ENCODE measurements at places on chromosomes 5 and 9.

- no peak for DNase-seq
- no peak overlapping the region for H3K4me3 ChIP-seq
- H3K4me1 ChIP-seq: no peaks in the 10 kb centered on the region
- no peaks in the 10 kb centered on the region for H3K36me3 ChIP-seq
- H3K27me3 ChIP-seq: no peaks in the 10 kb centered on the region
Measured at GRCh38 chr5:65332591-65332990, 149.1 kb downstream of the ADAMTS6 start.

DNA sequence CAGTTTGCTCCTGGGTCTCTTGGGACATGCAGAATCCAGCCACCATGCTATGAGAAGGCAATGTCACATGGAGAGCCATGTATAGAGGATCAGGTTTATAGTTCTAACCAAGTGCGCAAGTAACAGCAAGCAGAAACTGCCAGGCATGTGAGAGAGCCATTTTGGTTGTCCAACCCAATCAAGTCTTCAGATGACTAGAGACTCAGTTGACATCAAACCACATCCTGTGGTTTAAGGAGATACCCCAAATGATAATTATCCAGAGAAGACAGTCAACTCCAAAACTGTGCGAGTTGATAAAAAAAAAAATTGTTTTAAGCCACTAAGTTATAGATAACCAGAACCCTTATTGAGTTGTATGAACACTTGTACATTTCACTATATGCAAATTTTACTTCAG, 40.2 kb downstream of the TMEM232 start:
- H3K27me3 ChIP-seq: no peaks in the 10 kb centered on the region
- H3K27ac ChIP-seq: no peak overlapping the region
- H3K36me3 ChIP-seq: no peaks in the 10 kb centered on the region
- no peak overlapping the region for H3K4me3 ChIP-seq

DNA sequence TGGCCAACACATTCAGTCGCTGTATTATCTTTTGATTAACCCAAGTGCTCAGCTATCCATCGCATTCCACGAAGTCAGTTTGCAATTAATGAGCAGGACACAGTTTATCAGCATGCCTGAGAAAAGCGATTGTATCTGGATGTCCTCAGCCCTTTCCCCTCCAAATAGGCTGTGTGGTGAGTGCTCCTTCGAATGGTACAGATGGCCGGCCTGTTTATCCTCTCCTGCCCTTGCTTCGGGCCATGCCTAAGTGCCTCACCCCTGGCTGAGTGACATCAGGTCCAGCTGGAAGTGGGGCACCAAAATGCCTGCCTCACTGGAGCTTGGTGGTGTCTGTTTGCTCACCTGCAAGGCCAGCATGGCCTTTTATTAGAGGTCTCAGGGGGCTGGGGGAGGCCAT, 317.3 kb downstream of the GADD45G start:
- H3K4me3 ChIP-seq: no peak overlapping the region
- no peaks in the 10 kb centered on the region for H3K36me3 ChIP-seq
- no peak for DNase-seq
- peaks cover 2% of the 10 kb centered on the region for H3K4me1 ChIP-seq

GRCh38 chr9:132242621-132243155, 80.8 kb downstream of the NTNG2 start:
- peak overlapping the region; percentile 30 for H3K4me3 ChIP-seq
- no peaks in the 10 kb centered on the region for H3K36me3 ChIP-seq
- no peak overlapping the region for H3K27ac ChIP-seq
- H3K4me1 ChIP-seq: no peaks in the 10 kb centered on the region
- peaks cover 14% of the 10 kb centered on the region for H3K27me3 ChIP-seq
- no peak for DNase-seq

- no peak for DNase-seq
- H3K4me3 ChIP-seq: no peak overlapping the region
- no peaks in the 10 kb centered on the region for H3K36me3 ChIP-seq
- H3K27me3 ChIP-seq: no peaks in the 10 kb centered on the region
Measured at GRCh38 chr5:54753034-54753433, 232.4 kb downstream of the ESM1 start.

GRCh38 chr5:52342361-52342760, 445.4 kb upstream of the ITGA1 start:
- no peaks in the 10 kb centered on the region for H3K4me1 ChIP-seq
- DNase-seq: peak; percentile 44
- no peaks in the 10 kb centered on the region for H3K27me3 ChIP-seq
- no peaks in the 10 kb centered on the region for H3K36me3 ChIP-seq

- H3K27me3 ChIP-seq: no peaks in the 10 kb centered on the region
- peak overlapping the region; percentile 98 for H3K27ac ChIP-seq
- H3K4me1 ChIP-seq: peaks cover 11% of the 10 kb centered on the region
- H3K4me3 ChIP-seq: peak overlapping the region; percentile 91
- no peaks in the 10 kb centered on the region for H3K36me3 ChIP-seq
- DNase-seq: peak; percentile 20
Measured at GRCh38 chr9:35162605-35163315, 951 bp downstream of the UNC13B start.

- H3K27ac ChIP-seq: peak overlapping the region; percentile 13
- no peaks in the 10 kb centered on the region for H3K27me3 ChIP-seq
- H3K4me1 ChIP-seq: peaks cover 38% of the 10 kb centered on the region
- no peaks in the 10 kb centered on the region for H3K36me3 ChIP-seq
- no peak for DNase-seq
Measured at GRCh38 chr9:130450344-130451003, 5.7 kb downstream of the ASS1 start.

DNA sequence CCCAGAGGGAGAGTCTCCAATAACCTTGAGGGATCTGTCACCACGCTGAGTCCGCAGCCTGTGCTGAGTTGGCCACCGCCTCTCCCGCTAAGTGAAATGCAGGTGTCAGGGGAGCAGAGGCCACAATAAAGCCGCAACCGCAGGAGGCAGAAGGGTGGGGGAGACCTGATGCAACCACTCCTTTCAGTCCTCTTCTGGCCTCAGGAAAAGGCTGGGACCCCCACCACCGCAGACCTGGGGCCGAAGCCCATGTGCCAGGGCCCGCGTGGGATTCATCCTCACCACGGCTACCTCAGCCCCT, 576 bp downstream of the MAP1B start:
- H3K27ac ChIP-seq: no peak overlapping the region
- H3K27me3 ChIP-seq: peaks cover 3% of the 10 kb centered on the region
- H3K4me1 ChIP-seq: peaks cover 11% of the 10 kb centered on the region
- no peaks in the 10 kb centered on the region for H3K36me3 ChIP-seq
- H3K4me3 ChIP-seq: peak overlapping the region; percentile 55

DNA sequence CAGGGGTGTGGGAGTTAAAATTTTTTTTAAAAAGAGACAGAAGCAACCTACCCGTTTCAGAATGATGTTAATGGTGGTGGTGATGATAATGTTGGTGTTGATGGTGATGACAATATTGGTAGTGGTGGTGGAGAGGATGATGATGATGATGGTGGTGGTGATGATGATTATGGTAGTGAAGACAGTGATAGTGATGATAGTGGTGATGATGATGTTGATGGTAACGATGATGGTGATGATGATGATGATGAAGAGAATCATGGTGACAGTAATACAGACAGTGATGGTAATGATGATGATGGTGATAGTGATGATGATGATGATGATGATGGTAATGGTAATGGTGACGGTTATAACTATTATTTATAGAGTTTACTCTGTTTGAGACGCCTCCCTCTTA, 117.6 kb downstream of the ICE1 start:
- H3K27me3 ChIP-seq: no peaks in the 10 kb centered on the region
- no peak overlapping the region for H3K4me3 ChIP-seq
- no peaks in the 10 kb centered on the region for H3K4me1 ChIP-seq
- no peak overlapping the region for H3K27ac ChIP-seq

- H3K4me3 ChIP-seq: no peak overlapping the region
- no peaks in the 10 kb centered on the region for H3K36me3 ChIP-seq
- H3K27me3 ChIP-seq: no peaks in the 10 kb centered on the region
- no peak overlapping the region for H3K27ac ChIP-seq
- peak; percentile 56 for DNase-seq
Measured at GRCh38 chr5:176573564-176574296, 24.6 kb downstream of the CDHR2 start.

DNA sequence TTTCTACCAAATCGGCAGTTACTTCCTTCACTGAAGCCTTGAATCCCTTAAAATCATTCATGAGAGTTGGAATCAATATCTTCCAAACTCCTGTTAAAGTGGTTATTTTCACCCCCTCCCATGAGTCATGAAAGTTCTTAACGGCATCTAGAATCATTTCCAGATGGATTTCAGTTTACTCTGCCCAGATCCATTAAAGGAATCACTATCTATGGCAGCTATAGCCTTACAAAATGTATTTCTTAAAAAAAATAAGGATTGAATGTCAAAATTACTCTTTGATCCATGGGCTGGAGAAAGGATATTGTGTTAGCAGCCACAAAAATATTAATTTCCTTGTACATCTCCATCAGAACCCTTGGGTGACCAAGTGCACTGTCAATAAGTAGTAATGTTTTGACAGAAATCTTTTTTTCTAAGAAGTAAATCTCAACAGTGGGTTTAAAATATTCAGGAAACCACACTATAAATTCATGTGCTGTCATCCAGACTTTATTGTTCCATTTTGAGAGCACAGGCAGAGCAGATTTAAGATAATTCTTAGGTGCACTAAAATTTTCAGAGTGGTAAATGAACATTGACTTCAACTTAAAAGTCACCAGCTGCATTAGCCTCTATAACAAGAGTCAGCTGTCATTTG, 767.7 kb downstream of the DTWD2 start:
- DNase-seq: no peak
- no peaks in the 10 kb centered on the region for H3K27me3 ChIP-seq
- H3K27ac ChIP-seq: no peak overlapping the region
- no peaks in the 10 kb centered on the region for H3K4me1 ChIP-seq
- no peak overlapping the region for H3K4me3 ChIP-seq

Data from lung (tissue), 17 donors.